Stimulated activated CD8-positive, alpha-beta memory T cell treated with anti-CD3 and anti-CD28 coated beads, Interleukin-7, amount 100 ng/mL, for 4 hours (primary cell): ENCODE measurements at places on chromosomes 5 and 9.

DNA sequence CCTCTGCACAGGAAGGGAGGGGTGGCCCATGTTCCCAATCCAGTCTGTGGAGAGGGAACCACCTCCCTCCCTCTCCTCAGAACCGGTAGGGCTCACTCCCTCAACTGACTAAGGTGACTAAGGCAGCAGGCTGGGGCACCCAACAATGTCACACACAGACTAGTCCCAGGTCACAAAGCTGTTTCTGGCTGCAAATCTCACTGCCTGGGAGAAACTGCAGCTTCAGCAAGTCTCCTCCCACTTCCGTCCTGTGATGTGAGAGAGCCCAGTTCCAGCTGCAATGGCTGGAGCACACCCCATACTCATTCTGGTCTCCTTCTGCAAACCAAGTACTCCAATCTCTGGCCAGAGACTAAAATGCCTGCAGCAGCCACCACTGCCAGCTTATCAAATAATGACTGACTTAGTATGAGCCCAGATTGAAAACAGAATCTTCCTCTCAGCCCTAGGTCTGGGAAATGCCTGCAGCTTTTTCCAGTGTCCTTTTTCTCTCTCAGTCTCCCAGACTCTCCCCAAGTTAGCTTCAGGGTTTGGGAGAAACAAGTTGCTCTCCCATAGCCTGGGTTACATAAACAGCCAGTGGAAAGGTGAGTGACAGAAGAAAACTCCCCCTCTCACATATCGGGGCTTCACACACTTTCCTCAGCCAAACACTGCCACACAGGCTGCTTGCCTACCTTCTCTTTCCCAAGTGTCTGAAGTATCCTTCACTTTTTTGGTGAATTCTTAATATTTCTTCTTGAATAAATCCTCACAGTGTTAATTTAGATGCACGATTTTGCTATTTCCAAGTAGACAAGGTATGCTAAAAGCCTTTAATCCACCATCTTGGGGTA, 247.4 kb upstream of the RASA1 start:
- DNase-seq, result no peak

GRCh38 chr5:158086856-158087255, 227.9 kb upstream of the CLINT1 start:
- no peak for DNase-seq

- DNase-seq, result no peak
Observed at GRCh38 chr5:132896685-132897084, 23.2 kb downstream of the LEAP2 start.

DNA sequence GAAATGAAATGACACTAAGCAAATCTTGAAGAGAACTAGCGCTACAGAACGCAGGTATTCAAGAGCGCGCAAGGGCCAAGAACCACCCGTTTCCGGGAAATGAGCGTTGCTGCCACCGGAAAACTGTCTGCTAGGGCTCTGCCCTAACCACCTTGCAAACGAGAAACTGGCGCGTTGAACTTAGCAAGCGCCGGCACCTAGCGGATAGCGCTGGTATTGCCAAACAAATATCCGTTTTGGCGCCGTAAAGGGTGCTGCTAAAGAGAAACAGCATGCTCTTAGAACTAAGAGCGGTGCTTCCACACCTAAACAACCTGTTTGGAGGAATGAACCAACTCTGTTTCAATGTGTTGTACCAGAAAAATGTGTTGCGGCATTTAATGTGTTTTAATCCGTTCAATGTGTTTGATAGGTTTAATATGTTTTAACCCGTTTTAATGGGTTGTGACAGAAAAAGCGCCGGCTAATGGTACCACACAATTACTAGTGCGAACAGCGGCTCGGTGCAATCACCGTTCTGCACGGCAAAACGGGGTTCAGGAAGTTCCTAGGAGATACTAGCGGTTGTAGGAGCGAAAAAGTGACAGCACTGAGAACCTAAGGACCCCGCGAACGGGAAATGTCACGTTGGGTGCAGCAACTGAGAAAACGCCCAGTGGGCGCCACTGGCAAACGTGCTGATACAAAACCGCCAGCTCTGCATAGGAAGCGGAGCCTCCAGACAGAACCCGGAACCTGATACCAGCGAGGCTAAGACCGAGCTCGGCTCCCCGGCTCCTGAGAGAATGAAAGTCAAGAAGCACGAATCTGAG, at the start of gene ANXA2R:
ANXA2R (minus strand) TSS at position 33 of the 812 bp plus-strand sequence. CDS start 273 bp downstream, outside the sequence.
- peak; percentile 93 for DNase-seq

- no peak for DNase-seq
Observed at GRCh38 chr9:124260769-124261603, 3.2 kb downstream of the NEK6 start.

- no peak for DNase-seq
Observed at GRCh38 chr5:120158211-120158610, 305.9 kb upstream of the PRR16 start.

DNA sequence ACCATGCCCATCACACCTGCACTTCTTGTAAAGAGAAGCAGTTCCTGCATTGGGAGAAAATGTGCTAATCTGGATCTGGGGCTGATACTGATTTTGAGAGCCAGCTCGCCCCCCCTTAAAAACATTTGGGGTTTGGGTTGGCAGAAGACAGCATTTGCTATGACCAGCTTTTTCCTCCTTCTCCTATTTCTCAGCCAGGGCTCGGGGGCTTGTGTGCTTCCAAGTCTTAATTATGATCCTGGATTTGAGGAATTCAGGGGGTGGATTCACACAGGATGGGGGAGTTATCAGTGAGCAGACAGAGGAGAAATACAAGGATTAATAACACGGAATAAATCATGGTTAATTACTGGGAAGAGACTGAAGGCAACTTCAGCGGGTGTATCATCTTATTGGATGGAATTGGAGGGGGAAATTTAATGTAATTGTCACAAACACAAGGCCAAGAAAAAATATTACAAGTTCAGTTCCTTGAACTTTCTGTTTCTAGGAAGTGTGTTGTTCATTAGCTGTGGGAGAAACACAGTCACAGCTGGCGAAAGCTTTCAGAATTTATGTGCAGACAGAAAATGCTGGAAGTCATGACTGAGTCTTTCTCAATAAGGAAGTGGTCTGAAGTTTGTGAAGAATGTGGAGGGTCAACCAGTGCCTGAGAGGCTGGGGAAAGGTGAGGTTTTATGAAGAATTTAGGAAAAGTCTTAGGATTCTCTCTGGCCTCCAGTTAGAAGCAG, 15.3 kb downstream of the C9orf152 start:
- no peak for DNase-seq

GRCh38 chr9:389758-390157, 175.1 kb downstream of the DOCK8 start:
- DNase-seq, result no peak

DNA sequence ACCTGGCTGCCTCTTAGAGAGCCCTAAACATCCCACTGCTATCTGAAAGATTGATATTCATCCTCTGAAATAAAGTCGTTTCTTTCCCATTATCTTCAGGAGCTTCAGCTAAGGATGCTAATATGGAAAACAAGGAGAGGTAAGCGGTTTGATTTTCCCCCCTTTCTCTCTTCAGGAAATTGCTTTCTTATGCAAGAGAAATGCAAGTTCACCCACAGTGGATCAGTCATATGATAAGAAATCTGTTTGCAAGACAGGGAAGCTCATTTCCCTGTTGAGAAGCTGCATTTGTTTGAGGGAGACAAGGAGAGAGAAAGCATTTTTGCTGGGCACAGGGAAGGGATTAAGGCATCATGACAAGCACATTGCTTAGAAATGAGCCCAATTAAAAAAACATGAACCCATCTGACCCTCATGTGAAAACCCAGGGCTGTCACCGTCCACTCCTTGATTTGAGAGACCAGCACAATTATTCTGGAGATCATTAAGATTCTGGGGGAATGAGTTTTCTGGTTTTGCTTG, 53.7 kb upstream of the BOD1 start:
- no peak for DNase-seq

- DNase-seq, result no peak
Observed at GRCh38 chr5:148033134-148033533, 30.6 kb upstream of the SPINK5 start.

GRCh38 chr5:153860195-153860886, 178.4 kb downstream of the FAM114A2 start:
- DNase-seq, result no peak

GRCh38 chr9:102985162-102985895, 9.8 kb upstream of the CYLC2 start:
- DNase-seq, result no peak

DNA sequence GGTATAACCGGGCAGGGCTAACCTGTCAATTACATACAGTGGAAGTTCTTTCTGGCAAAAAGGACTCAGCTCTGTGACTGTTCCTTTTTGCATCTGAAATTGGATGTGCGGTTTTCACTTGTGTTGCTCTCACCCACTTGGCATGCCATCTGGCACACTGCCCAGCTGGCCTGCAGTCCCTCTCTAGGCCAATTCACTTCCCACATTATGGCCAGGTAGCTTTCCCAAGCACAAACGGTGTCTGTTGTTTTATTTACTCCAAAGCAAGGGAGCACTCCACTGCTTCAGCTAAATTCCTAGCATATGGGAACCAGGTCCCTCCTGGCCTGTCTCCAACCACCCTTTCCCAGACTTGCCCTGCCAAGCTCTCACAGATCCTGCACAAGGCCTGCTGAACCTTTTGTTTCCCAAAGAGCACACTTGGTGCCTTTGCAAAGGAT, 132.5 kb downstream of the SEMA6A start:
- no peak for DNase-seq

- DNase-seq, result no peak
Observed at GRCh38 chr5:40826489-40827187, 8.4 kb downstream of the RPL37 start.

GRCh38 chr5:15001517-15001916, 129.9 kb upstream of the ANKH start:
- no peak for DNase-seq

DNA sequence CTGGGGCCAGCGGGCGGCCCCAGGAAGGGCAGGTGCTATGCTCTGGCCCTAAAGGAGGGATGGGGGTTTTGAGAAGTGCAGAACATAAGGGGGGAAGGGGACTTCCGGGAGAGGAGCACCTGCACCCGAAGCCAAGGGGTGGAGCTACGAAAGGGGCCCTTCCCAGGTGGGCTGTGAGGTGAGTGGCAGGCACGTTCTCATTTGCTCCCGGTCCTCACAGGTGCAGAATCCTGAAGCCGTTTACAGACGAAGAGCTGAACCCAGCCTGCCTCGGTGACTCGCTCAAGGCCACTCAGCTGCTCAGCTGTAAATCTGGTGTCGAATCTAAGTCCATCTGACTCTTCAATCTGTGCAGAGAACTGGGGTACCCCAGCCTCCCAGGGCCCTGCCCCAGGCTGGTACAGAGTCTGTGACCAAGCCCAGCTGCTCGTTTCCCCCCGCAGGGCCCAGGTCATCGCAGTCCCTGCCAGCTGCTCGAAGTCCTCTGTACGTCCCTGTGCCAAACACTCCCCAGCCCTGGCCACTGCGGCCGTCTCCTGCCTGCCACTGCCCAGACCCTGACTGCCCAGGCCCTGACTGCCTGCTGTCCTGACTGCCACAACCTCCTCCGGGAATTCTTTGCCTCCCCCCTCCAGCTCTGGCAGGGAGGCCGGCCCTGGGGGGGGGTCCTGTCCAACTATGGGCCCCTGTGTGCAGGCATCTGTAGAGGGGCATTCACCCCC, 53.8 kb upstream of the RXRA start:
- no peak for DNase-seq

DNA sequence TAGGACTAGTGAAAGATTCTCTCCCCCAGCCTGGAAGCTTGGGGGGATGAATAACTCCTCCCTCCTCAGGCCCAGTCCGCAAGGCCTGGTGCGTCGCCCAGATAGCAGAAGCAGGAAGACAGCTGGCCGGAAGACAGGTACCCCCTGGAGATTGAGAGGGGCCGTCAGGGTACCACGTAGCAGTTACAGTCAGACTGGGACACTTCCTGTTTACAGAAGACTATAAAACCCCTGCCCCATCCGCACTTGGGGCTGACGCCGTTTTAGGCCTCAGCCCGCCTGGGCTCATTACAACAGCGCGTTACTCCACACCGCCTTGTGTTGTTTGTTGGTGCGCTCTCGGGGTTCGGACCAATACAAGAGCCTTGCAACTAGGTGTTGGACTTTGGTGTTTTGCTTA, 15.4 kb downstream of the SEMA6A start:
- DNase-seq, result no peak

DNA sequence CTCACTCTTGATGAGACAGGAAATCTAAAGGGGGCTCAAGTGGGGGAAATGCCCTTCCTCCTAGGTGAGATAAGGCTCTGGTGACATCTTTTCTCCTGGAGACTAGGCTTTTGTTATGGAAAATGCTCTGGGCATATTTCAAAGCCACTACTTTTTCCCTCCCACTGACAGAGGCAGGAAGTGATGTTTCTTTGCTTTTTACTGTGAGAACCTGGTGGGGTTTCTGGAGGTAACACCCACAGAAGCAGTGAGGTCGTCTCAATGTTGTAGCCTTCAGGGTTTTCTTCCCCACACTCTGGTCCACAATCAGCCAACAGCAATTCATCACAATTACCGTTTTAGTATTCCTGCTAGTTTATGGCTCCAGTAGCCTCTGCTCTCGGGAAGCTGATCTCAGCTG, 41.4 kb upstream of the FAM240B start:
- no peak for DNase-seq

- DNase-seq, result no peak
Observed at GRCh38 chr9:81035171-81035570, 654.2 kb downstream of the TLE1 start.

GRCh38 chr9:110370315-110370714, 32.7 kb upstream of the TXNDC8 start:
- DNase-seq, result no peak

DNA sequence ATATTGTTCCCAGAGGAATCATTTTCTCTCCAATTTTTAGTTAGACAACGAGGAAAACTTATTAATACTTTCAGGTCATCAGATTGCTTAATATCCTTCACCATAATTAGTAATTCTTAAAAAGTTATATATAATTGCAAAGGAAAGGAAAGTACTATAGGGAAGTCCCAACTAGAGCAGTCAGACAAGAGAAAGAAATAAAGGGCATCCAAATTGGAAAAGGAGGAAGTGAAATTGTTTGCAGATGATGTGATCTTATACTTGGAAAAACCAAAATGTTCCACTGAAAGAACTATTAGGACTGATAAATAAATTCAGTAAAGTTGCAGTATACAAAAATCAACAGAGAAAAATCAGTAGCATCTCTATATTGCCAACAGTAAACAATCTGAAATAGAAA, 223.5 kb upstream of the MEF2C start:
- DNase-seq, result no peak

DNA sequence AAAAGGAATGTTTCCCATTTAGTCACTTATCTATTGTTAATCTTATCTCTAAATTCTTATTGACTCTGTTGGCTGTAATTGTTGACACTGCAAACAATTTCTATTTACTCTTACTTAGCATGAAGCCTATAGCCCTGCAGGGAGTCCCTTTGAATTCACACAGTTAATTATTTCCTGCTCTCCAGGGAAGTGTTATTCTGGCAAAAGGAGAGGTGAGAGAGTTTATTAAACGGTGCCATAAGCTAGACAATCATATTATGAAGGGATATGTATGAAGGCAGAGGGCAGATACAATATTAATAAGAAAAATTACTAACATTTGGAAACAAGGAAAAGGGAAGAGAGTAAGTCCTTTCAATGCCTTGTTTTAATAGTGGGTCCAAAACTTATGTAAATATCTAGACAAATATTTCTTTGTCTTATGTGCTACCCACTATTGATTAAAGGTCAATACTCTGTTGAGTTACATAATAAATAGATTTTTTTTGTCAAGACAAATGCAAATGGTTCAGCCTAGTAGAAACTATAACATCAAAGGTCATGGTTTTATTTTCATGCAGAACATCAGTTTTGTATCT, 107.1 kb downstream of the CDH18 start:
- DNase-seq, result no peak

GRCh38 chr5:59491945-59492344, 401.6 kb downstream of the PDE4D start:
- DNase-seq, result no peak
